ENCODE measurements at places on chromosomes 6 and 20.

- no peak for DNase-seq
Measured at GRCh38 chr20:19012676-19013075, 199.1 kb downstream of the SCP2D1 start.

DNA sequence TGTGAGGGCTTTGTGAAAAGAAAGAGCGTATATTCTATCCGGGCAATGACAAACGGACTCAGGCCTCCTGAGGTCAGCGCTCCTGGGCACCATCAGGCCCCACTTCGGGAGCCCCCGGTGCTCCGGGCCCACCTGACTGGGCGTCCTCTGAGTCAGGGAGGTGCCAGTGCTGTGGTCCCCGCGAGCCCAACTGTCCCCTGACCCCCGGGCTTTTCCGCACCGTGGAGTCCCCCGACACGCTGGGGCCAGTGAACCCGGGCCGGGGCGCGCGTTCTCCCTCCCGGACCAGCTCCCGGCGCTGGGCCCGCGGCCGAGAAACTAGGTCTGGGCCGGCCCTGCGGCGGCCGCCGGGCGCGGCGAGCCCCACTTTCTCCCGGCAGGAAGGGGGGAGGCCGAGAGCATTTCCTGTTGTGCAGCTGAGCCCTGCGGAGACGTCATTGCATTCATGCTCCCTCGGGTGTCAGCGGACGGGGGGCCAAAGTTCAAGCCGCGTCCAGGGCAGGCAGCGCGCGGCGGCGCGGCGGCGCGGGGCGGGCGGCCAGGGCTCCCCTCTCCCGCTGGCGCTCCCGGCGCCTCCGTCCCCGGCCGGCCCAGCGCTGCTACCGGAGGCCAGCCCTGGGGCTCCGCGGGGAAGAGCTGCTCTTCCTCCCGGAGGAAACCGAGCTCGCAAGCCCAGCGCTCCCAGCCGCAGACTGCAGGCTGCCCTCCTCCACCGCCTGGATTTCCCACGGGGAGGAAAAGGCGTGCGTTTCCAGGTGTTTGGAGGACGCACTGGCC lies 18.3 kb downstream of the HIVEP2 start:
- peak; percentile 93 for DNase-seq

- DNase-seq = no peak
Measured at GRCh38 chr6:132412656-132413498, 11.6 kb upstream of the MOXD1 start.

DNA sequence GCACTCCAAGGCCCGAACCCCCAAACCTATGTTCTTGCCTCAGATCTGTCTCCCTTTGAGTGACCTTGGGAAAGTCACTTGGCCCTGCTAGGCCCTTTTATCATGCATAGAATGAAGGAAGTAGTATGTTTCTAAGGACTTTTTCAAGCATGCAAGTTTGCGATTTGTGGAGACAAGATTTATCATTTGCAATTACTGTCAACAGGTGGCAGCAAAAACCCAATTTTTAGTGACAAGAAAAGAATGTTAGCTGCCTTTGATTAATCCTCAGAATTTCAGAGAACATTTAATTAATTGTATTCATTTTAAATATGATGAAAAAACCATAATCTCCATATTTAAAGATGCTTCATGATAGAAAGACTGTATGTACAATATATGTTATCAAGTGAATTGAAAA lies 28.3 kb upstream of the PREP start:
- DNase-seq = no peak

DNA sequence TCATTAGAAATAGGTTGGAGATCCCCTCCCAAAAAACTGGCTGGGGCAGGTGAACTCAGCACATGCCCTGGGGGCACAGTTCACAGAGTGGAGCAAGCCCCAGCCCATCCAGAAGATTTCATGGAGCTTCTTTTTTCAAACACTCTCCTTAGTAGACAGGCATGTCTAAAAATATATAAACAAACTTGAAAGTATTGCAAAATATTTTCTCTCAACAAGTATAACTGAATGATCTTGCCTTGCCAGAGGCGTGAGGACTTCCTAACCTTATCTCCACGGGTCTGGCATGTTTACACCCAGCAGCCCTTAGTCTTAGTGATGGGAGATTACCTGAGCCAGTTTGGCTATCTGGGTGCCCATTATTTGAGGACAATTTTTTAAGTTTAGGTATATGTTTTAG lies 107.1 kb downstream of the QRSL1 start:
- no peak for DNase-seq
